ENCODE measurements at places on chromosomes 1 and 21. TPM values are rescaled to one million over a fixed set of nuclear protein-coding genes. Genes with fewer than 3 reads are reported as not detected.

DNA sequence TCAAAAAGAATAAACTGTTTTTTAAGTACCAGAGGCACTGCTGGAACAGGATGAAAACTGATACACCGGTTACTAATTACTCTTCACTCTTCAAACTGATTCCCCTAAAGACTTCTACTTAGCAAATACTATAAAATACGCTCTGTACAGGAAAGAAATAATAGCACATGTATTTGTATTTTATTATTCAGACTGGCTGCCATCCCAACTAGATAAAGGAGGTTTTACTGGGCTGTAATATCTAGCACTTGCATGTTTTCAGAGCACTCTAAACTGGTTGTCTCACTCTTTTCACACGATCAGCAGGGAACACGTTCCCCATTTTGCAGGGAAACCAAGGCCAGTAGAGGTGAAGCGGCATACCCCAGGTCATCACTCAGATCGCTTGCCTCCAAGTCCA, 9.2 kb downstream of the SMIM12 start:
- DNase-seq: no peak

DNA sequence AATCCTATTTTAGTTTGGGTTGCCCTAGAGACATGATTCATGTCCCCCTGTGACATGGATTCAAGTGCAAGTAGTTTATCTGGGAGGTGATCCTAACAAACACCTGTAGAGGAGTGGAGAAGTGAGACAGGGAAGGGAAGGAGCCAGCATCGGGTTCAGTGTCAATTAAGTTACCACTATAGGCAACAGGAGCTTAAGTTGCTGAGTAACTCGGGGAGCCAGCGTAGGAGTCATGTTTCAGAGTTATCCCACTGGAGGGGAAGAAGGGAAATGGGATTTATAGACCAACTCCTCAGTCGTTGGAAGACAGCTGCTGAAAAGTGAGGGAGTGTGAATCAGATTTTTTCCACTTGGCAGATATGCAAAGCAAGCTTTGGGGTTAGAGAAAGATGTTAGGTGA, 54.9 kb downstream of the SLC30A7 start:
- no peak for DNase-seq

DNA sequence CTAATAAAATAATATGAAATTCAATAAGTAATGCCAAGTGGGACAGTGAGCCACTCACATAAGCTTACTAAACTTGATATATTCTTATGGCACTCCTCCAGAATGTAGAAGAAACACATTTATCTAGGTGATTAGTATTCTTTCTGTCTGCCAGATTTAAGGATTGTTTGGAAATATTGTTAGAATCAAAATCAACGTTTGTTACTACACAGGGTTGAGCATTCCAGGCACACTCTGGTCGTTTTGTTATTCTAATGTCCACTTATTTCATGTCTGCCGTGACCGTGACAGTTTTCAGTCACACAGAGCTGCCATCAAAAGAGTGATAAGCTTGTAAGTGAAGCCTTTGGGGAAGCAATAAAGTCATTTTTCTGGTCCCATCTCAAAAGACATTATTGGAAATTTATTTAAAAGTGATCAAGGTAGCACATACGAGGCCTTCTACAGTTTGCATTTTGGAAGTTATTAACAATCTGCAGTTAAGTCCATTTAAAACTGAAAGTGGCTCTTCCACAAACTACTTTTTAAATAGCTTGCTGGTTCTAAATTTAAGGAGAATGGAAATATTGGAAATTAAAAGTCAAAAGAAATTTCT, 38.0 kb downstream of the NFIA start:
- no peak for DNase-seq

The LAPTM5 gene
- 0.56 TPM for total RNA-seq

The REN gene
- not detected for total RNA-seq

GRCh38 chr1:55585402-55585792, 370.2 kb upstream of the USP24 start:
- DNase-seq: no peak

GRCh38 chr1:225908773-225909172, 15.3 kb downstream of the PYCR2 start:
- DNase-seq: no peak

The NDUFS2 gene
- total RNA-seq: 112 TPM

The FAM72D gene
- total RNA-seq: 0.61 TPM

GRCh38 chr1:103109311-103109920, 1.1 kb upstream of the COL11A1 start:
- no peak for DNase-seq

GRCh38 chr1:41155105-41155504, 87.0 kb downstream of the SCMH1 start:
- DNase-seq: no peak

The FBXO2 gene
- 22.2 TPM for total RNA-seq

DNA sequence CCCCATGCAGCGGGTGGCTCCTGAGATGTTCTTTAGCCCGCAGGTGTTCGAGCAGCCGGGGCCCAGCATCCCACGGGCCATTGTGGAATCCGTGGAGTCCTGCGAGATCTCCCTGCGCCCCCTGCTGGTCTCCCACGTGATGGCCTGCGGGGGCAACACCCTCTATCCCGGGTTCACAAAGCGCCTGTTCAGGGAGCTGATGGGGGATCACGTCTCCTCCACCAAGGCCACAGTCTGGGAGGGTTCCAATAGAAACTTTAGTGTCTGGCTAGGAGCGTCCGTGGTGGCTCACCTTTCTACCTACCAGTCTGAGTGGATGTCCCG, 71.0 kb downstream of the ACTL8 start:
- peak; percentile 79 for DNase-seq

DNA sequence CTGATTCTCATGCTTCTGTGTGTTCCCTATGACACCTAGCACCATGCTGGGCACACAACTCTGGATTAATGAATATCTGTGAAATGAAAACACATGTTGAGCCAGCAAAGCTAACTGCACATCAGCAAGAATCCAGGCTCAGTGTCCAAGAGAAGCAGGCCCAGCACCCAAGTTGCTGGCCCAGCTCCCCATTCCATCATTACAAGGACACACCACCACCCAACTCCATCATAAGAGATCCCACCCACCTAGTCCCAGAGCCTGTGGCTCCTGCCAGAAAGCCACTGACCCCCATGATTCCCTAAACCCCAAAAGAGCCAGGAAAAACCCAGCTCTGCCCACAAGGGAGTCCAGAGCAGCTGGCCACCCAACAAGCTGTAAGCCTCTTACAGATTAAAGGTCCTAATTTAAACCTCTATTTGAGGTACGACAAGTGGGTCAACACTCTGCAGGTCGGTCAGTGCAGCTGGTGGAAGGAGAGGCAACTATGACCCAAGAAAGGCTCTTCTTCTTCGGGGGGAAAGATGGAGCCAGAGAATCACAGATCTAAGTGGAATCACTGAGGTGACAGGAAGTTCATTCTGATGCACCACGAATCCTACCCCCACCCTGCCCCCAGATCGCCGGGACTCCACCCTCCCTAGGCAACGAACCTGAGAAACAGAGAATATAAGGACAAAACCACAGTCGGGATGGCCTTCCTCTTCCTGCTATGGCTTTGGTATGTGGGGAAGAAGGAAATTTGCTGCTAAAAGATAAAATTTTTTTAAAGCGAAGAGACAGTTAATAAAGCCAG, 58.2 kb downstream of the CD34 start:
- no peak for DNase-seq

The FCGR1A gene
- total RNA-seq: not detected

GRCh38 chr1:168271636-168272035, 9.0 kb upstream of the TBX19 start:
- no peak for DNase-seq

The RAB42 gene
- 0.69 TPM for total RNA-seq

The AVPR1B gene
- total RNA-seq: not detected

- no peak for DNase-seq
Observed at GRCh38 chr1:116826818-116827606, 72.8 kb downstream of the CD2 start.

GRCh38 chr1:245181158-245181517, 26.4 kb downstream of the KIF26B start:
- DNase-seq: no peak

The AMY1A gene
- total RNA-seq: not detected

GRCh38 chr1:206953126-206953525, 6.9 kb upstream of the PIGR start:
- DNase-seq: no peak

The KCNJ9 gene
- 2.0 TPM for total RNA-seq

DNA sequence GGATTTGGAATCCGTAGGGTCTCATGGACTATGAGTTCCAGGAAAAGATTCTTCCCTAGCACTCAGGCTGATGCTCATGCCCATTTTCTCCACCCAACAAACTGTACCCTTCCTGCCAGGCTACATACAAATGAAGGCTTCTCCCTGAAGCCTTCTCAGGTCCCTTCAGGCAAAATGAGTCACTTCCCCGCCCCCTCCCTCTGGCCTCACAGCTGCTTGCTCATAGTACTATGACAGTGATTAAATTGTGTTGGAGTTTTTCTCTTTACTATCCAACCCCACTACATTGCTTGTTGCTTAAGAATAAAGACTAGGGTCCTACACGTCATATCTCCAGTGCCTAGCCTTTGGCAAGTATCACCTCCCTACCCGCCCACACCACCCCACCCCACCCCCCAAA, 207.6 kb upstream of the NFIA start:
- no peak for DNase-seq

- DNase-seq: no peak
Observed at GRCh38 chr1:95506736-95507414, 272.9 kb downstream of the RWDD3 start.

- DNase-seq: no peak
Observed at GRCh38 chr1:39214714-39214997, 10.2 kb downstream of the MACF1 start.

- DNase-seq: no peak
Observed at GRCh38 chr1:225362805-225363204, 65.0 kb downstream of the LBR start.

DNA sequence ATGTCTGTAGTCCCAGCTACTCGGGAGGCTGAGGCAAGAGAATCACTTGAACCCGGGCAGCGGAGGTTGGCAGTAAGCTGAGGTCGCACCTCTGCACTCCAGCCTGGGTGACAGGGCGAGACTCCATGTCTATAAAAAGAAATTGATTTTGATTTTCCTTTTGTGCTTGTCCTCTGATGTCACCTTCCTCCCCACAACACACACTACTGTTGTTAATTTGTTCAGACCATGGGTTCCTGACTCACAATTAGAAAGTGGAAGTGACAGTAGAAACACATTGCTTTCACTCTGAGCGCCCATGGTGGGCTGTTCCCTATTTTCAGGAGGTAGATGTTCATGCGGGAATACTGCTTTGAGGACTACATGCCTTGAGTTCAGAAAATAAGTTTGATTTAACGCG, 165.5 kb upstream of the KCNJ6 start:
- no peak for DNase-seq

DNA sequence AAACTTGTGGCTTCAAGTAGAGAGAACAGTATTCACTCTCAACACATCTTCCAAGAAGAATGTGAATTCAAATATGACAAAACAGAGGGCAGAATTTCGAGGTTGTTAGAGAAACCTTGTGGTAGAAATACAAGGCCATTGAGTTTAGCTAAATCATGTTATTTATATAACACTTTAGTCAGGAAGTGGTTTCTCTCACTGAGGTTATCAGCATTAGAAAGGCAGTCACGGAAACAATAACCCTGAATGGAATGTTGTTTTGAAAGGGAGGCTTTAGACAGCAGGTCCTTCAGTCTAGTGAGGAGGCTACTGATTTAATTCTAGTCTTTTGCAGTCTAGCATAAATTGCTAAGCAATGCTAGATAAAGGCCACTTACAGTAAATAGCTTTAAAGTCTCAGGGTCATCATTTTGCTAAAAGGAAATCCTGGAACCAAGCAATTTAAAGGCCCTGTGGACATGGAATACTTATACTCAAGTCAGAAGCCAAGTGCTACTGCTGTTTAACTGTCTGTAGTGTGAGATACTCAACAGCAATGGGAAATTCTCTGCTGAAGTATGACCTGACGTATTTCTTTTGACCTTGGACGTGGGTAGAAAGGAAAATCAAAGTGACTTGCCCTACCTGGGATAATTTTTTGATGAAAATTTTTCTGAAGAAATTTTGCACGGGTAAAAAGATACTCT, 89.0 kb upstream of the CHODL start:
- DNase-seq: no peak

The CACNA1S gene
- 0.07 TPM for total RNA-seq

The GPR25 gene
- not detected for total RNA-seq

DNA sequence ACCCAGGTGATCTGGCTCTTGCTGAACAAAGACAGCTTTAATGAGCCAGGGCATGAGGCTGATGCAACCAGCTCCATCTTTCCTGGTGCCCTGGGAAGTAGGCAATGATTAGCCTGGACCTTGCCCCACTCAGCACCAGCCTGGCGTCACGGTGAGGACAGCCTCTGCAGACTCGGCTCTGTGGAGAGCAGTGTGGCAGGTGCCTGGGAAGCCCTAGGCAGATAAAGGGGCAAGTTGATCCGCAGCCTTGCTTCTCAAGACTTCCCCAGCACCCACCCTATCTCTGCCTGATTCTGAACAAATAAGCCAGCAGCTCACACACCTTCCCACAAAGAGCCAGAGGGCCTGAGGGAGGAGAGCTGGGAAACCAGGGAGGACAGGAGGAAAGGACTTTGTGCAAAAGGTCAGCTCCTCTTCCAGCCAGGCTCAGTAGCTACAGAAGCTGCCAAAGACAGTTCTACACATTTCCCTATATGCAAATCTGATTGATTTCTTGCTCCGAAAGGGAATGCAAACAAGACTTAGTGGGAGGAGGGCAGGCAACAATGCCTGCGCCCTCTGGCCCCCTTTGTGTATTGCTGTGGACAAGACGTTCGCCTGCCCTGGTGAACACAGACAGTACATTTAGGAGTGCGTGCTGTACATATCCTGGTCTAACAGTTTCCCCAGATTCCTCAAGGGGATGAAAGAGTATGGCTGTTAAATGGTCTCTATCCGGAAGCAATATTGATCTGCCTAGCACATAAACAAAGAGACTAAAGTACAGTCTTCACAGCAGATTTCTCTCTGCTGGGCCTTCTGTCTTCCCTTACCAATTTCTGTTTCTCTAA, 63.8 kb downstream of the BCAR3 start:
- DNase-seq: peak; percentile 48

DNA sequence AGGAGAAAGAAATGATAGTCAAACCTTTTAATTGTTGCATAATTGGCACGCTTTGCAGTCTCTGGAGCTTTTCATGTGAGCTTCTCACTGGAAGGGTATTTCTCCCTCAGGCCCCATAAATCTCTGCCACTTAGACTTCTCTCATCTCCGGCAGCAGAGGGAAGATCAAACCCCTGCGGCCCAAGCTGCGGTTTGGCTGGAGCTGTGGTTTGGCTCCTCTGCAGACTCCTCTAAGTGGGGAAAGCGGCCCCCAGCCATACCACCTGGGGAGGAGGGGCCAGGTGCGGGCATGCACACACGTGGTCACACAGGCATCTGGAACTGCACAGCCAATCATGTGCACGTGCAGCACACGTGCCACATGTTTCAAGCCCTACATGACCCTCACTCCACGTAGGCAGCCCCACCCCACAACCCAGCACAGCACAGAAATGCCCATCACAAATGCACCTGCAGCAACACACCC, 58.3 kb downstream of the UBE2T start:
- no peak for DNase-seq

DNA sequence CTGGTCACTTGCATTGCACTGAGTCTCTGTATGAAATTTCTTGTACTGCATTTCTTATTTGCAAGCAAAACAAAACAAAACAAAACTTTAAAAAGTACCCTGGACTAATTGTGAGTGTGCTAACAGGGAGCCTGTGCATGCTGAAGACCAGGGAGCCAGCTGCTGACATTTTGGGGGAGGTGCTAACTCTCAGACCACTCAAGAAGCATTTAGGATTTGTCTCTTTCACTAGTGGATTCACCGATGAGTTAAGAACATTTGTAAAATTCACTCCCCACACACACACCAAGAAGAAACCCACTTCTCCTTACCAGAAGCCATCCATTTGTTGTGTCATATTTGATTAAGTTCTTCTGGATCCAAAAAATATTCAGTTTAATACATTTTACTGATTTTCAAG, 95.7 kb upstream of the C1orf105 start:
- no peak for DNase-seq

GRCh38 chr21:31964692-31965091, 91.9 kb downstream of the HUNK start:
- no peak for DNase-seq

Measured in glutamatergic neuron (in vitro differentiated cells).